ENCODE measurements at places on chromosomes 4 and X. TPM values are rescaled to one million over a fixed set of nuclear protein-coding genes. Genes with fewer than 3 reads are reported as not detected.

Gene AREG
- total RNA-seq, result 96.5 TPM

Gene MTNR1A
- total RNA-seq, result 0.64 TPM

Gene NR3C2
- total RNA-seq, result not detected

Gene CC2D2A
- 20.0 TPM for total RNA-seq

Gene GEMIN8
- 8.8 TPM for total RNA-seq

Gene CAPN6
- total RNA-seq, result not detected

Gene CDKL2
- 0.47 TPM for total RNA-seq

Gene MOB1B
- total RNA-seq, result 7.1 TPM

Gene SLC4A4
- total RNA-seq, result 2.8 TPM

Gene SSX2B
- not detected for total RNA-seq

Gene CNKSR2
- total RNA-seq, result 3.1 TPM

Gene PDZD4
- total RNA-seq, result 3.8 TPM

Gene TLR2
- 0.08 TPM for total RNA-seq

Gene IL2
- not detected for total RNA-seq

Gene MEPE
- total RNA-seq, result not detected

Gene BCAP31
- total RNA-seq, result 385 TPM

Gene GPM6B
- total RNA-seq, result 0.03 TPM

Gene ADAMTS3
- total RNA-seq, result 0.06 TPM

Gene C4orf51
- total RNA-seq, result not detected

Gene FRMD7
- total RNA-seq, result not detected

Data from A549 treated with RU486 at 1 μM for 4 hours (cell line).